ENCODE measurements at places on chromosomes 6 and 20.

- no peak for DNase-seq
Observed at GRCh38 chr6:90224196-90224595, 72.4 kb downstream of the BACH2 start.

DNA sequence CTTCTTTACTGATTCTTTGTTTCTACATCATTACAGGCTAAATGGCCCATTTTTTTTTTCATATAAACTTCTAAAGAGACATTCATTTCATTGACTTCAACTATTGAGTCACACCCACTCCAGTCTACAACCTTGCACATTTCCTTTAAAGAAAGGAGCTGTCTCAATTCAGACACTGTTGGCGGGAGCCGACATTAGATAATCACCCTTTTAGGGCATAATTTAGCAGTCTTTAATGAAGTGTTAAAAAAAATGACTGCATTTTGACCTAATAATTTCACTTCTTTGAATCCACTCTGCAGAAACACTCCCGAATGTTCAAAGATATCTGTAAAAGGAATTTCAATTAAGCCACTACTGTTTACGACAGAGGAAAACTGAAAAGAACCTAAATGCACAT is 1.5 kb downstream of the EPM2A start:
- no peak for DNase-seq

- DNase-seq, result peak; percentile 44
Observed at GRCh38 chr20:51488331-51488730, 54.2 kb downstream of the NFATC2 start.

DNA sequence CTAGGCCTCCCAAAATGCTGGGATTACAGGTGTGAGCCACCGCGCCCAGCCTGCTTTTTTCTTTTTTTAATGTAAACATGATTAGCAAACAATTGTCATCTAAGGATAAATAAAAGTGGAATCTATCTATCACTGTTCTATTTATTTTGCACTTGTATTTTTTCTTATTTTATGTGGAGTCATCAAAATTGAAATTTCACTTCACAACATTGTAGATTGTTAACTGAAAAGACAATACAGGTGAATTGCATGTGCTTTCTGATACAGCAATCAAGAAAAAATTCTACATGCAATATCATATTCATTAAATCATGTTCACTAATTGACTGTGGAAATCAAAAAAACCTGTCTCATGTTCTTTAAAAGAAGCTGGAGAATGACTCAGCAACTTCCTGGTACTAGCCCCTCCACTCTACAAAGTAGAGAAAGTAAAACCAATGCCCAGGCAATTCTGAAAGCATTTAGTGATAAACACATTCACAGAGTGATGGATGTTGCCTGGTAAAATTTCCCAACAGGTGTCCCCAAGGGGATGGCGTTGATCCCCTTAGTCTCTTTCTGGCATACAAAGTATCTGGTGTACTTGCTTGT is 10.7 kb upstream of the RFX6 start:
- DNase-seq, result no peak

GRCh38 chr20:51966296-51966971 is 164.1 kb upstream of the SALL4 start:
- peak; percentile 60 for DNase-seq

- DNase-seq, result no peak
Observed at GRCh38 chr20:22453244-22454080, 130.9 kb downstream of the FOXA2 start.

DNA sequence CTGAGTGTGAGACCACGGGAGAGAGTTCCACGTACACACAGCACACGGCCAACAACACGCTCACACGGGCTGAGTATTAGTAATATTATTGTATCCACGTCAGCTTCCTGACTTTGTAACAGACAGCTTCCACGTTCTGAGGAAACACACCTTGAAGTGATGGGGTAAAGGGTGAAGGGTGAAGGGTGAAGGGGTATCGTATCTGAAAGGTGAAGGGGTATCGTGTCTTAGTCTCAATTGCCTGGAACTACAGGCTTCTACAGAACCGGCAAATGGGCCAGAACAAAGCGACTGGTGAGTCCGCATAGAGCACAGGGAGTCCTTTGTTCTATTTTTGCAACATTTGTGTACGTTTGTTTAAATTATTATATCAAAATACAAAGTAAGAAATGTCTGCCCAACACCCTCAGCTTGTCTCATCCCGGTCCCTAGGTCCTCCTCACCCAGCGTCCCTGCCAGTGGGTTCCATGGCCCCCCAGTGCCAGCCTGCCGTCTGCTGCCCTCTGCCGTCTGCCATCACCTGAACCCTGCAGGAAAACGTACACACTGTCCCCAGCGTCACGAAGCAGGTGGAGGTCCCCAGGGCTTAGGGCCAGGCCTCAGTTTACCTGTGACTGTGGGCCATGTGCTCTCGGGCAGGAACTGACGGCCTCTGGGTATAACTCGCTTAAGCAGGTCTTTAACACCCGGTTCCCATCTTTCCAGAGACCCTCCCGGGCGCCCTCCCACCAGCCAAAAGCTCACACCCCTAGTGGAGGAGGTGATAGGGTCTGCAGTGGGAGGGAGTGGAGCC is 4.4 kb upstream of the HELZ2 start:
- DNase-seq, result no peak

GRCh38 chr6:29005183-29005885 is at the start of gene ZNF311:
TSS of gene ZNF311 (minus strand) at chr6:29005315. CDS start at chr6:29003954, 1,361 bp downstream.
- peak; percentile 62 for DNase-seq

GRCh38 chr6:53623497-53623896 is 42.1 kb downstream of the KLHL31 start:
- peak; percentile 36 for DNase-seq

DNA sequence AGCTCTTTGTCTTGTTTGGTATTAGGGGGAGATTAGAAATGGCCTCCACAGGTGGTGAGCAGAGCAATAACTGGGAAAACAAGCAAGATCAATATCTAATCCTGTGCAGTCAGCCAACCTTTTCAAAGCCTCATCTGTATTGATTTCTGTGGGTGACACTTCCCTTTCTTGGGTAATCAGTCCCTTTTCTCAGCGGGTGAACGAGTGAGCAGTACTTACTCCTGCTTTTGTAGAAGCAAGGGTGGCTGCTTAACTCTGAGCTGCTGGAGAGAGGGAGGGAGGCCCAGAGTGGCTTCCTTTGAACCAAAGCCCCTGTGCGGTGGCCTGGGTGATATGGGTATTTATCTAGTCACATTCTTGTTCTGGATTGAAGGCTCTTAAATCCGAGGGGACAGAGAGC is 254.8 kb upstream of the CHD6 start:
- no peak for DNase-seq

GRCh38 chr6:166708460-166708859 is 81.4 kb upstream of the RPS6KA2 start:
- DNase-seq, result no peak

- no peak for DNase-seq
Observed at GRCh38 chr6:13253272-13253671, 75.1 kb downstream of the TBC1D7 start.

DNA sequence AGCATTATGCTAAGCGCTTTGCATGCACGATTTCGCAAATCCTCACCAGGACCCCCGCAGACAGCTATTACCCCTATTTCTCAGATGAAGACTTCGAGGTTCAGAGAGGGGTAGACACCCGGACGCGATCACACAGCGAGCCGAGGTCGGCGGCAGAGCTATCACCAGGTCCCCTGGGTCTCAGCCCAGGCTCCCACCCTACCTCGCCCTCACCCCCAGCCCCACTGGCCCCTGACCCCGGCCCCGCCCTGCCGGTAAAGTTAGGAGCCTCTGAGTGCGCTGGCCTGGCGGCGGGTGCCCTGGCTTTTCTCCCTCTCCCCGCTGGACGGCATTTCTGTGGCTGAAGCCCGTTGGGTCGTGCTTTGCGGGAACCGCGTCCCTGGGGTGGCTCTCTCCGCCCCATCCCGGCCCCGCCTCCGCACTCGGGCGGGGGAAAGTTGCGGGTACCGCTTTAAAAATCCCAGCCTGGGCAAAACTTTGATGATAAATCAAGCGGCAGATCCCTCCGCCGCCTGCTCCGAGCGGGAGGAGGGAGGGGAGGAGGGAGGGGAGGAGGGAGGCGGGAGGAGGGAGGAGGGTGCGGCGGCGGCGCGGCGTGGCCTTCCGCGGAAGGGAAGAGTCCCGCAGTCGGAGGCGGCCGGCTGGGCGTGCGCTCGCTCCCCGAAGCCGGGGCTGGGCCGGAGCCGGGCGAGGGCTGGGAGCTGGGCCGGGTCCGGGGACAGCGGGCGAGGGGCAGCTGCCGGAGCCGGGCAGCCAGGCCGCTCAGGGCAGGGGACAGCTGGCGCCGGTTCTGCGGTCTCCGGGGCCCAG is at the start of gene VSTM2L:
Gene VSTM2L, plus strand, starts transcription at position 624 of the 810 bp plus-strand sequence. CDS start 224 bp downstream, outside the sequence.
- DNase-seq, result peak; percentile 82

DNA sequence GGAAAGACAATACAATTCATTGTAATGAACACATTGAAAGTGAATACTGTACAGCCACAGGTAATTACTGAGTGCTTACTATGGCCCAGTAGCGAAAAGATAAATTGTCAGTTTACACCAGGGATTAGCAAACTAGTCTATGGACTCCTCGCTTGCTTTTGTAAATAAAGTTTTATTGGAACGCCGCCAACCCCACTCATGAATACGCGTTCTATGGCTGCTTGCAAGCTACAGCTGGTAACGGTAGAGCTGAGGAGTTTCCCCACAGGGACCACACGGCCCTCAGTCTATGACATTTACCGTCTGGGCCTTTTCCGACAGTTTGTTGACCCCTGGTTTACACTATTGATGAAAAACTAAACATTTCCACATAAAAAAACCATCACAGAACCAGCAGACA is 24.2 kb downstream of the LAMA5 start:
- DNase-seq, result no peak

GRCh38 chr6:37283268-37283667 is 25.3 kb upstream of the TMEM217 start:
- DNase-seq, result no peak

- DNase-seq, result no peak
Observed at GRCh38 chr20:62155428-62156253, 12.1 kb downstream of the SS18L1 start.

DNA sequence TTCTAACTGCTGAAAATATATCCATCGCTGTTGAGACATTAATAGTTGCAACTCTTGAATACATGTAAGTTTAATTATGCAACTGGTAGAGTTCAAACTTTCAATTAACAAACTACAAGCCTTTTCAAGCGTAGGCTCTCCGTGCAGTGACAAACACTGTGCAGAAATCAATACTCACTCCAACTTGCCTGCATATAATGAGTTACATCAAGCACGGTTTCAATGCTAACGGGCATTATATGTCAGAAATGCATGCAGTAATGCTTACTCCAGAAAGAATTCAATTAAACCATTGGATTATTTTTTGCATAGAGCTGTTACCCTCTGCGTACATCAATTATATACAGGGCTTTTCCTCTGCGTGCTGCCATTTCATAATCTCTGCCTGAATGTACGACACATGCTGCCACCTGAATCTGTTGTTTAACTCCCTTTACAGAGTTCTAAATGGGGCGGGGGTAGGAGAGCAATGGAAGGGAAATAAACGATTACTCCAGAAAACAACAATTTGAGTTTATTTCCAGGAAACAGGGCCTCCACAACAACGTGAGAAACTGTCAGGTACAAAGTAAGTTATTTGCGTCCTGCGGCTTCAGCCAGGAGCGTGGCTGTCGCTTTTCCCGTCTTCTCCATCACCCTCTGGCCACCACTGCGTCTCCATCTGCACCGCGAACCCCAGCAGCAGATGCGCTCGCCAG is 1.8 kb downstream of the PTPRK start:
- DNase-seq, result no peak

- DNase-seq, result no peak
Observed at GRCh38 chr6:72365773-72366172, 256.1 kb upstream of the KCNQ5 start.

GRCh38 chr6:19309661-19310060 is 527.5 kb upstream of the ID4 start:
- DNase-seq, result no peak

GRCh38 chr6:169269180-169270076 is 15.8 kb upstream of the THBS2 start:
- DNase-seq, result peak; percentile 47

- DNase-seq, result peak; percentile 33
Observed at GRCh38 chr20:25037288-25038102, 20.4 kb downstream of the ACSS1 start.

- peak; percentile 51 for DNase-seq
Observed at GRCh38 chr20:14189794-14190402, 147.5 kb downstream of the FLRT3 start.

DNA sequence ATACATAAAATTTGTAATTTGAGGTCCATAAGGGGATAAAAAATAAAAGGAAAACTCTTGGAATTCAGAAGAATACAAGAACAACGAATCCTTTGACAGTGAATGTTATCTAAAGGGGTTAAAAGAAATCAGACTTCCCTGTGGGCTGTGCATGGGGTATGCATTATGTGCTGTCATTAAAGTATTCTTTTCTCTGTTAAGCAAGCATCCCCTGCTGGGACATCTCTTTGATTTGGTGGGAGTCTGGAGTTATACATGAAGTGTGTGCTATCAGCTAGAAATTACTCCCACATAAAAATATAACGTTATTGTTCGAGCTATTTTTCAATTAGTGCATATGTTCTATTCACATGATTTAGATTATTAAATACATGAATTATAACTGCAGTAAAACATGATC is 195.2 kb downstream of the CENPW start:
- DNase-seq, result no peak

DNA sequence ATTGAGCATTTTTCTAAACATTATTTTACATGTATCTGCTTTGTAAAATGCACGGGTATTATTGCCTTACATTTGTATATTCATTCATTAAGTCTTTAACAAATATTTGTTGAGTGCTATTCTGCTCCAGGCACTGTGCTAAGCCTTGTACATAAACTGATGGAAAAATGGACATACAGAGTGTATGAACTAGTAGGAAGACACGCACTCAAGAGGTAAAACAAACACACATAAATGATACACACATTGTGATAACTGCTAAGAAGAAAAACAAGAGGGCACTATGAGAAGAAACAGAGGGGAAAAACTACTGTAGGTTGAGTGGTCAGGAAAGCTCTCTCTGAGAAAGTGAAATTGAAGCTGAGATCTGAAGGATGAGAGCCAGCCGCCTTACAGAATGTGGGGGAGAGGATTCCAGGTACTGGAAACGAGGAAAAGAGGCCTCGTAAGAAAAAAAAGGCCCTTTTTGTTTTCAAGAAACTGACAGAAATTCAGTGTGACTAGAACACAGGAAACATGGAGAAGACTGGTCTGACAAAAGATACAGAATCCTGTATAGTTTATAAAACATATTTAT is 117.5 kb downstream of the EYA4 start:
- no peak for DNase-seq

DNA sequence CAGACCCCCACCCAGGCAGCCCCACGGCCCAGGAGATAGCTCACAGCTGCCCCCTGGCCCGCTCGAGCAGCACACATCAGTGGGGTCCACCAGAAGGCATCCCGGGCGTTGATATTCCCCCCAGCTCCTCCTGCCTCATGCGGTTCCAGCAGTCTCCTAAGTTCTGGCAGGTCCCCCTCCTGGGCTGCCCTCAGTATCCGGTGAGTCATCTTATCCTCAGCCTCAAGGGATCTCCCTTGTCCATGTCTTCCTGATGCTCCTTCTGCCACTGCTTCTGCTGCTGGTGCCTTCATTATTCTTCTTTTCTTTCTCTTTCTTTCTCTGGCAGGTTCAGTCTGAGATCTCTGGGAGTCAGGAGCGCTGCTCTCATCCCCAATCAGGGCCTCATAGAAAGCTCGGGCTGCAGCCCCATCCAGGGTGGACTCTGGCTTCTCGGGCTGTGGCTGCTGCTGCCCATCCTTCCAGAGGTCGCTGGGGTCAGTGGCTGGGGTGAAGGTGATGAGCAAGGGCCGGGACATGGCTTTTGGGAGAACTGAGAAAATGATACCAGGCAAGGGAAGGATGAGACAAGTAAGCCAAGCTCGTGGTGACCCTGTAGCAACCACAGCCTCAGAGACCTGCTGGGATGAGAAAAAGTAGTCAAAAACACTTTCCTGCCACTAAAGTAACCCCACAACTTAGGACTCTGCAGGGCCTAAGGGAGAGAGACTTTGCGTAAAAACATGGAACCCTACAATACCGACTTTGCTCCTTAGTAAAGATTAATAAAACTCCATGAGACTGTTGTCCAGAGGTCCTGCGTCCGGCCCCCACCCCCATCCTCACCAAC is 622 bp downstream of the GPANK1 start:
- peak; percentile 70 for DNase-seq

All from fibroblast of gingiva (primary cell).